ENCODE measurements at places on chromosomes 4 and X. TPM values are rescaled to one million over a fixed set of nuclear protein-coding genes. Genes with fewer than 3 reads are reported as not detected.
A peak's percentile ranks its signal among the peaks of the same experiment; 100 is the strongest.

GRCh38 chr4:110793890-110794554 lies 171.1 kb upstream of the PITX2 start:
- no peak for DNase-seq

DNA sequence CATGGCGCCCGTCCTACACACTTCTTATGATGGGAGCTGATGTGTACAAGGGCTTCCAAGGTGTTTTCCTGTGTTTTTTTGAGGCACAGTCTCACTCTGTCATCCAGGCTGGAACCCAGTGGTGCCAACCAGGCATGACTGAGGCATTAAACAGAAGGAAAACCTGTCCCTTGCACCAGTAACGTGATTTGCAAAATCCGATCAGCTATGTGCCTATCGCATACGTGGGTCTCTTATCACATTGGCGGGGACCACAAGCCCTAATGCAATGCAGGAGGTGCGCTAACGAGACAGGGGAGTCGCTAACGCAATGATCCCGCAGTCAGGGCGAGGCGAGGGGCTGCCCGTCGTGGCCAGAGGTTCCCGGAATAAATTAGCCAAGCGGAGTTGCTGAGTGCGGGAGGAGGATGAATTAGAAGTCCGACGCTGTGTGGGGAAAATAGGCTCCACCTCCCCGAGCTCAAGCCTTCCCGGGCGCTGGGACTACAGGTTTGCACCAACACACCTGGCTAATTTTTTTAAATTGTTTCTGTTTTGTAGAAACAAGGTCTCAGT lies 162.7 kb downstream of the SHOX start:
- DNase-seq, result peak; percentile 35

DNA sequence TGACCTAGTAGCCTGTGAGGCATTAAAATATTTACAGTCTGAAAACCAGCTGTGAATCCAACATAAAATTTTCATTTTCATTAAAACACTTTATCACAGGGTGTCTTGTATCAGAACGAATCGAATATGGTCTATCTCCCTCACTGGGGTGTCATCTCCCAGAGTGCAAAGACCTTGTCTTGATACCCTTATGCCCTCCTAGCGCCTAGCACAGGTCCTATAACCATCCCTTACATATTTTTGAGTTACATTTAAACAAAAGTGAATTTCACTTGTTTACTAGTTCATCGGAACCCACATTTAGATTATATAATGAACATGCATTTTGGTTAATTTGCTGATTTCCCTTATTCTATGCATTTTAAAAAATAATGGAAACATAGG lies 14.0 kb downstream of the DIPK2B start:
- DNase-seq, result no peak

ANOS1 gene
- not detected for total RNA-seq

RNF175 gene
- not detected for total RNA-seq

DNA sequence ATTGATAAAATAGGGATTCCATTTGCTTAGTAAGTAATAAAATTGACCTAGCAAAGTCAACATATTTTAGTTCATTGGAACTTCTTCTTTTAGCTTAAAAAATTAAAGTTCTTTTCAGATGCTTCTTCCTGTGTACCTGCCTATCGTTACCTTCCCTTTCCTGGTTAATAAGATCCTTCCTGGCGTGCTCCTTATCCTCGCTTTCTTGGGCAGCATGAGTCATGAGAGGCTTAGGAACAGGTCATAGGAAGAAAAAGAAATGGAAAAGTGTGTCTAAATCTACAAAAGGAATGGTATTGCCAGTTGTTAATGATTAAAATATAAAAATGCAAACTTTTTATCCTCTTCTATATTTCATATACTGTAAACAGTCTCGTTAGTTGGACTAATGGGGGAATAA lies 170.3 kb downstream of the DCTD start:
- no peak for DNase-seq

CSAG1 gene
- total RNA-seq, result not detected

- no peak for DNase-seq
These were observed 19.2 kb downstream of the NALF2 start for GRCh38 chrX:69523314-69523713.

- no peak for DNase-seq
These were observed 18.7 kb downstream of the NPY2R start for GRCh38 chr4:155227131-155227530.

DNA sequence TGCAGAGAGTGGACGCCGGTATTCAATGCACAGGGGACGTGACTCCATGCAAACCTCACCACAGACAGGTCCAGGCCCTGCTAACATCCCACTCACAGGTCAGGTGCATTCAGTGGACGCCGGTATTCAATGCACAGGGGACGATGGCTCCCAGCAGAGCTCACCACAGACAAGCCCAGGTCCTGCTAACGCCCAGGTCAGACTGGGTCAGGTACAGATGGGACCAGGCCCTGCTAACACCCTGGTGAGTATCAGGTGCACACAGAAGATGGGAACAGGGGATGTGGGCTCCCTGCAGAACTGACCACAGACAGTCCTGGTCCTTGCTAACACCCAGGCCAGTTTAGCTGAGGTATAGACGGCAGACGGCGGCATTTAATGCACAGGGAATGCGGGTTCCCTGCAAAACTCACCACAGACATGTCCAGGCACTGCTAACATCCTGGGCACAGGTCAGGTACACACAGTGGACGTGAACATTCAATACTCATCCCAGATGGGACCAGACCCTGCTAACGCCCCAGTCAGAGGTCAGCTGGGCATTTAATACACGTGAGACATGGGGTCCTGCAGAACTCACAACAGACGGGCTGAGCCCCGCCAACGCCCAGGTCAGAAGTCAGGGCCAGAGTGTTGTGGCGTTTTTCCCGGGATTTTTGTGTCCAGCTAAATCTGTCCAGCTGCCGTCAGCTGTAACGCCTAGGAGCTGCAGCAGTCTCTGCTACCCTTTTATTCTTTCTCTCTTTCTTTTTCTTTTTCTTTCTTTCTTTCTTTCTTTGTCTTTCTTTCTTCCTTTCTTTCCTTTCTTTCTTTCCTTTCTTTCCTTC lies 99.2 kb downstream of the SHOX start:
- no peak for DNase-seq

- DNase-seq, result no peak
These were observed 53.6 kb downstream of the OSTC start for GRCh38 chr4:108703966-108704365.

- no peak for DNase-seq
These were observed 25.0 kb upstream of the CWH43 start for GRCh38 chr4:48960988-48961635.

GRCh38 chrX:131441033-131441432 lies 102.8 kb upstream of the OR13H1 start:
- no peak for DNase-seq

RS1 gene
- total RNA-seq, result not detected

TMEM129 gene
- 27.8 TPM for total RNA-seq

- DNase-seq, result no peak
These were observed 19.9 kb downstream of the VSIG4 start for GRCh38 chrX:66019974-66020373.

GRCh38 chrX:30580641-30581040 lies 3.1 kb upstream of the TASL start:
- peak; percentile 19 for DNase-seq

GRCh38 chr4:136637071-136637777 lies 895.1 kb downstream of the PCDH18 start:
- no peak for DNase-seq

NOX1 gene
- not detected for total RNA-seq

DNA sequence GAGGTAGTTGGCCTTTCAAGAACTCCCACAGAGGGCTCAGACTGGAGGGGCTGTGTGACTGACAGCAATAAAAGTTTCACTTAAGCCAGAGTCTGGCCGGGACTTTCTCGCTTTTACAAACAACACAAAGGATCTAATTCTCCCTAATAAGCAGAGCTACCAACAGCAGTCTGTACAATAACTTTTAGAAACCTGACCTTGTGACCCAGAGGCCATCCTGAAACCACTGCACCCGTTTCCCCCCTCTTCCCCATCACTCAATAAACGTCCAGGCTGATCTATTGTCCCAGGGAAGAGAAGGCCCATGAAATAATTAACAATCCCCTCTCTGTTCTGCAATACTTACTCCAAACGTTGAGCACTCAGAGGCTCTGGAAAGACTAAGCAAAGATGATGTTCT lies 442.4 kb downstream of the ZIC3 start:
- DNase-seq, result no peak

- peak; percentile 83 for DNase-seq
These were observed 155.8 kb downstream of the ANTXR2 start for GRCh38 chr4:79917246-79917645.

TCEAL2 gene
- total RNA-seq, result not detected

ZAR1 gene
- total RNA-seq, result not detected

DNA sequence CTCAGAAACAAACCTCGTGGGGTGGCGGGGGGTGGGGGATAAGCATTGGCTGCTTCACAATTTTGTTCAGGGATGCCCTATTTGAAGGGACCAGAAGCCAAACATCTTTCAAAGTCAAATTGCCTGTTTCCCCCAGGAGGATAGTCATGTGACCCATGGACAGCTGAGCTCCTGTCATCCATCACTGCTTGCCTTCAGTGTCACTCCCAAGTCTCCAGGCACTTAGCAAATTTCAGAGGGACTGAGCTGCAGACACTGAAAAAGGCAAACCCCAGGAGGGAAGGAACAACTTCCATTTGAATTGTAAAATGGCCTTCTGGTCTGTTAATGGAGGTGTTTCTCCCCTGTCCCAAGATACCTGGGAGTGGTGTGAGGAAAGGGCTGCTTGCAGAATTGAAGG lies 73.4 kb downstream of the FRMPD3 start:
- DNase-seq, result no peak

GRCh38 chr4:148373093-148373492 lies 69.1 kb downstream of the NR3C2 start:
- DNase-seq, result no peak

DNA sequence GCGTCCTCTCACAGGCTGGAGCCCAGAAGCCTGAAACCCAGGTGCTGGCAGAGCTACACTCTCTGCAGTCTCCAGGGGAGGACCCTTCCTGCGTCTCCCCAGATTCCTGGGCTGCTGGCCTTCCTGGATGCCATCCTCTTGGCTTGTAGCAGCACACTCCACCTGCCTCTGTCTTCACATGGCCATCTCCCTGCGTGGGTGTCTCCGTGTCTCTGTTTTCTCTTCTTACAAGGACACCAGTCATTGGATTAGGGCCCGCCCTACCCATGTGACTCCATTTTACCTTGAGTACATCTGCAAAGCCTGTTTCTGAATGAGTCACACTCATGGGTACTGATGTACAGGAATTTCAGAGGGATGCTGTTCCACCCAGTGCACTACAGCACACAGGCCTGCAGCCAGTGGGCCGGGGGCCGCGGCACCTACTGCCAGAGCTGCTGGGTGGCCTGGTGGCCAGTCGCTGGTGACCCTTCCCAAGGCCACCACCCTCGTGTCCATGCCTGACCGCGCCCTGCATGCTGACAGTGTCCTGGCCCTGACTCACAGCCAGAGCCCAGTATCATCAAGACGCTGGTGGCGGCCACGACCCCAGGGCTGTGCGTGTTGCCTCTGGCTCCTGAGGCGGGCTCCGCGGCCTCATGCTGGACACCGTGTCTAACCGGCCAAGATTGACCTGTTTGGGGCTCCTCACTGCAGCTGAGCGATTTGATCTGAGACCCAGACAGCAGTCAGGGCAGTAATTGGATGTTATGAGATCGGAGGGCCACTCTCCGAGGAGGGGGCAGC lies 63.6 kb upstream of the NKX1-1 start:
- no peak for DNase-seq

CLDN2 gene
- not detected for total RNA-seq

DNA sequence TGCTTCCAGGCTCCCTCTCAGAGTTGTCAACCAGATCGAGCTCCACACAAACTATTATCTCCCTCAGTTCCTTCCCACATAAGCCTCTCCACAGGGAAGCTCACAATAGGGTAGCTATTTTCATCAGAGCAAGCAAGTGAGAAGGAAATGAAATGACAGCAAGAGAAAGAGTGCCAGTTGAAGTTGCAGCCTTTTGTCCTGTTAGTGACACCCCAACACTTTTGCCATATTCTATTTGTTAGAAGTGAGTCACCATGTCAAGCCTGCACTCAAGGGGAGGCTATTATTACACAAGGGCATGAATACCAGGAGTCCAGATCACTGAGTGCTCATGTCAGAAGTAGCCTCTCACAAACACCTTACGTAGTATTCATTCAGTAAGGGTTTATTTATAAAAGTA lies 266.3 kb upstream of the NOCT start:
- no peak for DNase-seq

DNA sequence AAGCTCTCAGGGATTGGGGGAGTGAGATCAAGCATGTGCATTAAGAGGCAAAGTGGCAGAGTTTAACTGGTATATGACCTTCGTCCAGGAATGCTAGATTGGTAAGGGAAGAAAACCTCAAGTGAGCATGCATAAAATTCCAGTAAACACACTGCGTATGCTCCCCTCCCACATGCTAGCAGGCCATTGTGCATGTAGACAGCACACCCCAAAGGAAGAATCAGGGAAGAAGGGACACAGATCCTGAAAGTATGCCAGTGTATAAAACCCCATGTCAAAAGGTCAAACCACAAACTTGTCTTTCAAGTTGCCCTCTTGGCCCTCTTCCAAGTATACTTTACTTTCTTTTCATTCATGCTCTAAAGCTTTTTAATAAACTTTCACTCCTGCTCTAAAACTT lies 405.2 kb upstream of the CNKSR2 start:
- DNase-seq, result no peak

- DNase-seq, result no peak
These were observed 43.5 kb upstream of the LAMP2 start for GRCh38 chrX:120512627-120513026.

GRCh38 chrX:49019050-49019449 lies 17.0 kb upstream of the GRIPAP1 start:
- no peak for DNase-seq

ASMT gene
- not detected for total RNA-seq

GRCh38 chr4:139696491-139696890 lies 30.9 kb downstream of the MGST2 start:
- no peak for DNase-seq

DNA sequence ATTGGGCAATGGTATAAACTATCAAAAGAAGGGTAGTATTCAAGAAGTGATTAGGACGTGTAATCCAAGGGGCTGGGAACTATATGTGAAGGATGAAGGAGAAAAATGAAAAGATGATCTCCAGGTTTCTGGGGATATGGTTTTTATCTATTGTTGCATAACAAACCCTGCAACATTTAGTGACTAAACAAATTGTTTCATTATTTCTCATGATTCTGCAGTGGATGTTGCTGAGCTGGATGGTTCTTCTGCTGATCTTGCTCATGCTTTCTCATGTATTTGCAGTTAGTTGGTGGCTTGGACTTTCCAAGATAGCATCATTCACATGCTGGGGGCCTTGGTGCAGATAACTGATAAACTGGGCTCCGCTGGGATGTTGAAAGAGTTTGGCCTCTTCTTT lies 29.1 kb downstream of the PHOX2B start:
- DNase-seq, result no peak

DNA sequence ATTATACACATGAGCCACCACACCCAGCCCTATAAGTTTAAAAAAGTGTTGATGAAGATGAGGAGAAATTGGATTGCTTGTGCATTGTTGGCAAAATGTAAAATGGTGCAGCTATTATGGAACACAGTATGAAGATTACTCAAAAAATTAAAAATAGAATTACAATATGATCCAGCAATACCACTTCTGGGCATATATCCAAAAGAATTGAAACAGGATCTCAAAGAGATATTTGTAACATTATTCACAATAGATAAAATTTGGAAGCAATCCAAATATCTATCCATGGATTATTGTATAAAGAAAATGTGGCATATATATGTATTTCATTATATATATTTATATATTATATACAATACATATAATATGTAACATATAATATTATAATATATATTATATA lies 515.6 kb upstream of the GNPDA2 start:
- DNase-seq, result no peak

- DNase-seq, result no peak
These were observed at the start of gene TEC for GRCh38 chr4:48268956-48269860. TEC (minus strand) TSS chr4:48269838; CDS start chr4:48228614, 41,224 bp downstream.
